Activated CD4-positive, alpha-beta T cell treated with anti-CD3 and anti-CD28 coated beads for 4 hours (primary cell): ENCODE measurements at places on chromosomes 16 and 17.

DNA sequence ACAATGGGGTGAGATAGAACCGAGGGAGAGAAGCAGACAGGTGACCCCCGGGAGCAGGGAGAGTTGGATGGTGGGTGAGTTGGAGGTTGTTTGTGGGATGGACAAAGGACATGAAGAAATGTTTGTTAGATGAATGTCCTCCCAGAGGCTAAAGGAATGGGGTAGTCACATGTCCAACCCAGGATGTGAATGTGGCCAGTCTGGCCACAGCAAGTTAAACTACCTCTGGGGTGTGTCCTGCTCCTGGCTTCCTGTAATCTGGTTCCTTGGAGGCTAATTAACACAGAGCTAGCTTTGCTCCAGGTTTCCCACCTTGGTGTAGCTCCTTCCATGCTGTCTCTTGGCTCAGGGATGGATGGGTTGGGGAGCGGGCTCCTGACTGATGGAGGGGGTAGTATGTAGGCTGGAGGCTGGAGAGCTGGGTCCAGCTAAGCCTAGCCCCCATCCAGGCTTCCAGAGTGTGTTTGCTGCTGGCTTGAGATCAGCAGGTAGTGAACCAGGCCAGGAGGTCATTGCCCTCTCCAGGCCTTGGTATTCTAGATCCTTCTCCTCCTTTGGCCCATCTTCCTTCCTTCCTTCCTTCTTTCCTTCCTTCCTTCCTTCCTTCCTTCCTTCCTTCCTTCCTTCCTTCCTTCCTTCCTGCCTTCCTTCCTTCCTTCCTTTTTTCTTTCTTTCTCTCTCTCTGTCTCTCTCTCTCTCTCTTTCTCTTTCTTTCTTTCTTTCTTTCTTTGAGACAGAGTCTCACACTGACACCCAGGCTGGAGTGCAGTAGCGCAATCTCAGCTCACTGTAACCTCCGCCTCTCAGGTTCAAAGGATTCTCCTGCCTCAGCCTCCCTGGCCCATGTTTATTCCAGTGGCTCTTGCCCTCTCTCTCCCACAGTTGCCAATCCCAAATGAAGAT, 28.0 kb upstream of the UBE2G1 start:
- DNase-seq = no peak

DNA sequence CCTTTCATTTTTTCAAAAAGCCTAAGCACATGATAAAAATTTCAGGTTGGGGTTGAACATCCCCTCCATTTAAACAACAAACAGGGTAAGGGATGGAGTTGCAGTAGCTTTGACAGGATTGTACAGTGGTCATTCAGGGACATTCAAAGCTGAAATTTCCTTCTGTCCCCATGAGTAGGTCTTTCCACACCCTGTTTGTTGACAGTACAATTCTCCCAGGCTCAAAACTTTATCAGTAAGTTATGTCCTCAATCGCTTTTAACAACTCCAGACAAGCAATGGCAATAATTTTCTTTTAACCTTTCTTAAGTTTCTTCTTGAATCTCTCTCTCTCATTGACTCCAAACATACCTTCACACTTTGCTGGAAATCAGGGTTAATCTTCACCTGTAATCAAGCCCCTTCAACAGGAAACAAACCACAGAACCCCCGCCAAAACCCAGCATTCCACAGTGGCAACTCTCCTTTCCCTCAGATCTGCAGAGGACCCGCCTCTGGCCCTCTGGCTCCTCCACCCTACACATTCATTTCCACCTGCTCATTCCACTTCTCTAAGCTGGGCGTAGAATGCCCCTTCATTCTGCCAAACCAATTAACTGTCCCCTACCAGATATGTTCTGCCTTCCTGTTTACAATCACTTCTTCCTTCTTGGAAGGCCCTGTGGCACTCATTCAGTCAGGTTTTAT, 20.7 kb downstream of the TXNDC11 start:
- no peak for DNase-seq

- DNase-seq = no peak
Observed at GRCh38 chr17:82389379-82389778, 17.8 kb downstream of the UTS2R start.

GRCh38 chr16:626787-627453, 3.9 kb upstream of the WFIKKN1 start:
- no peak for DNase-seq

DNA sequence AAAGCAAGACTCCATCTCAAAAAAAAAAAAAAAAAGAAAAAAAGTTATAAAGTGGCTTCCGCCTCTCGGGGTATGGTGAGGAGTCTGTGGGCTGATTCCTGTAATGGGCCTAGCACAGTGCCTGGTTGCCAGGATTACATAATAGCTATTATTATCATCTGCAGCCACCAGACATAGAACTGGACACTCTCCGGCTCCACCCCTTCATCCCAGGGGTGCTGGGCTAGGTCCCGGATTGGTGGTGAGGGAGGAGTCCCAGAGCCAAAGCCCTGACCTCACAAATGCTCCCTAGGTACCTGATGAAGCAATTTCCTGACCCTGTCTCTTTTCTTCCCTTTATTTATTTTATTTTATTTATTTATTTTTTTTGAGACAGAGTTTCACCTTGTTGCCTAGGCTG, 11.6 kb upstream of the ADGRG1 start:
- DNase-seq = no peak

GRCh38 chr17:81522491-81523401, 5.4 kb upstream of the FSCN2 start:
- no peak for DNase-seq

DNA sequence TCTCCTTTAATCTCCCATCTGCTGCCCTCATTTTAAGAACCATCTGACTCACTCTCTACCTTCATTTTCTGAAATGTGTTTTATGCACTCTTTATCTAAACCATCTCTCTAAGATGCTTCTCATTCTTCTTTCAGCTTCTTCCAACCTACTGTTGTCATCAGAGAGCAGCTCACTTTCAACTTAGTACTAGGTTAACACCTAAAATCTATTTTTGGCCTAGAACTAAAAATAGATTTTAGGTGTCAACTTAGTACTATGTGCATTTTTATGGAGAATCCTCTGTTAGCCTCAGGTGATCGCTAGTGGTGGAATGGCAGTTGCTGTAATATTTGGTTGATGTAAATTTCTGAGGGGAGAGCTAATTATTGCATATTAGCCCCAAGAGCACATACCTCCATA, 277.1 kb downstream of the KCNJ2 start:
- no peak for DNase-seq

DNA sequence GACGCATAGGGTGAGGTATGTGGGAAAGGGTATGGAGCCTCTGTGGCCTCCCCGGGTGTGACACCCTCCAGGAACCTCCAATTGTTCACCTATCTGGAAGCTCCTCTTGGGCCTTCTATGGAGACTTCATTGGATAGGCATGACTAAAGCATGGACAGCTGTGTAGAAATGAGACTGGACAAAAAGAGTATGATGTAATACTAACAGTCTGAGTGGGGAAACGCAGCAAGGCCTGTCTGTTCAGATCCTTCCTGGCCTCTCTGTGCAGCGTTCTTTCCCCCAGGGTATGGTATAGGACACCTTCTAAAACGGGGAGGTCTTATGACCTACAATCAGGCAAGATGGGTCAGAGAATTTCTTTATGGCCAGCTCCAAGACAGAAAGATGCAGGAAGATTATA, 30.7 kb upstream of the CCNF start:
- no peak for DNase-seq

DNA sequence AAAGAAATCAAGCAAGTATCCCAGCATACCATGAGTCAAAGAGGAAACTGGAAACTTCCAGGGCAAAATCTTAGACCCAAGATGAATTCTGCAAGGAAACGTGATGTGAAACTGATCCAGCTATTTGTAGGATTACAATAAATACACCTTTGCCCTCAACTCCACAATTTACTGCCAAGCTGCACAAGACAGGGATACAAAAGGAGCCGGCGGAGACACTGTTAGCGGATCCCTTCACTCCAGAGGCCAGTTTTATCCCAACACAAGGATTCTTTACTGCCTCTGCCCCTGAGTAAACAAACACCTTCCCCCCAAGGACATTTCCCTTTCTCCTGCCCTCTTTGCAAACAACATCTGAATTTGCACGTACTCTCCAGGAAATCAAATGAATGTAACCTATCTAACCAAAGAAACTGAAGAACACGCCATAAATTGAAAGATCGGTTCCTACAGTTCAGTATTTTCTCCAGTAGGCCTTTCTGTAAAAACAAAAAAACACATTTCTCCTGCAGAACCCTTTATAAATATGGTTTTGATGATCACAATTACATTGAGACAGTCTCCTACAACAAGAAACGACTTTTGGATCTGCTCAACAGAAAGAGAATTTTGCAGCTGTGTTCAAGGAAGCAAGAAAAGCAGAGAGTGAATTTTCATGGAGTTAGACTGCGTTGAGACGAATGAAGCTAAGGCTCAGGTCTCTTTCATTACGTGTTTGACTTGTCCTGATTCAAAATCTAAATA, 1.4 kb upstream of the CBX2 start:
- no peak for DNase-seq

- DNase-seq = no peak
Observed at GRCh38 chr17:39118674-39119419, 32.6 kb downstream of the PLXDC1 start.

GRCh38 chr16:11914210-11915113, 1.3 kb downstream of the GSPT1 start:
- DNase-seq = peak; percentile 44

DNA sequence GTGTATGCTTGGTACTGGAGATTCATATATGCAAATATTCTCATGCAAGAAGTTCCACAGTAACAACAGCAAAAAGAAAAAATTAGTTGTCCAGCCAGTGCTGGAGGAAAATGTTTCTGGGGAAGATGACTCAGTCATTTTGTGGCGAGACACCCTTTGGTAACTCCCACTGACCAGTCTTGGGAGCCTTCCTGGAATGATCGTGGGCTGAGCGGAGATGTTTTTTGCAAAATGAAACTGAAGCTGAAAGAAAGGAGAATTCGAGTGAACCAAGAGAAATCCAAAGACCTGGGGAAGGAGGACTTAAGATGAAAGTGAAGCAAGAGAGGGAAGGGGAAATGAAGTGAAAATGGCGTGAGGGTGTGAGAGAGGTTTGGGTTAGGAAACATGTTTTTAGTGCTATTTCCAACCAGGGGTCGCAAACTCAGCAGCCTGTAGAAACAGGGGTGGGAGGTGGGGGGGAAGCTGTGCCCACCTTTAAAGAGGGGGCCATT, 5.2 kb downstream of the ITPRIPL2 start:
- peak; percentile 22 for DNase-seq

- DNase-seq = no peak
Observed at GRCh38 chr17:61294777-61295176, 104.9 kb upstream of the TBX2 start.

GRCh38 chr17:3915581-3915994, 677 bp downstream of the P2RX1 start:
- DNase-seq = no peak

- DNase-seq = no peak
Observed at GRCh38 chr17:57985675-57985974, 2.4 kb downstream of the VEZF1 start.

DNA sequence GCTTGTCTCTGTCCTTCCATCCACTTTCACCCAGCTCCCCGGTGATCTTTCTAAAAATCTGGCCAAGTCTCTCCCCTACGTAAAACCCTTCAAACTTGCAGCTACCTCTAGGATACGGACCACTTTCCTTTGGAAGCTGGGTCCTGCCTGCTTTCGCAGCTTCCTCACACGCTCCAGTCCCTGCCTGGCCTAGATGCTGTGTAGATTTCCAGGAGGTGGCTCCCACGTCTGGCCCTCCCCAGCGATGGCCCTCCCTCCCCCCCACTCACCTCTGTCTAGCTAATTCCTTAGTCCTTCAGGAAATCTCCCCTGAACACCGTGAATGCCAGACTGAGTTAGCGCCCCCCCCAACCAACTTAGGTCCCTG, 579 bp upstream of the LRRC59 start:
- no peak for DNase-seq

DNA sequence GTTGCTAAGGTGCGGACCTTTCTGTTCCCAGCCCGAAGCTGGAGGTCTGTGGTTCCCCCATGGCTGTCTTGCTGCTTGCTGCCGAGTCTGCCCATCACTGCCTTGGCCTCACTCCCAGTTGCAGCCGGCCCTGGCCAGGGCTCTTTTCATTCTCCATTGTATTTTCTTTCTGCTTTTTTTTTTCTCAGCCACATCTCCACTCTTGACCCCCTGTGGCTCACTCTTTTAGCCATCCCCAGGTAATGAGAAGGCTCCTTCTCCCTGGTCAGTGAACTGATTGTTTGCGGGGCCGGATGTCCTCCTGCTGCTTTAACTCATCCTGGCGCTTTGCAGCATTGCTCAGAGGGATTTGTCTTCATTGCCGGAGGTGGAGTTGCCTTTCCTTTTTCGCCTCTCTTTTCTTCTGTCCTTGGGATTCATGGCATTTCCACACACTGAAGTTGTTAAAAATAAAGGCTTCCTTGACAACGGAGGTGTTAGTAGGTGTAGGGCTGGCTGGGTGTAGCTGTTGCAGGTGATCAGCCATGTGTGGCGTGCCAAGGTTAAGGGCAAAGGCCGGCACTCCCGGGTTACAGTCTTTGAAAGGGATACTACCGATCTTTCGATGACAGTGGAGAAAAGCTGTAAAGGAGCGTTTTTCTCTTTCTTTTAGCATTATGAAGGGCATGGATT, 34.1 kb downstream of the MAP2K6 start:
- DNase-seq = no peak

GRCh38 chr17:60396412-60396811, 4.5 kb upstream of the USP32 start:
- DNase-seq = no peak

DNA sequence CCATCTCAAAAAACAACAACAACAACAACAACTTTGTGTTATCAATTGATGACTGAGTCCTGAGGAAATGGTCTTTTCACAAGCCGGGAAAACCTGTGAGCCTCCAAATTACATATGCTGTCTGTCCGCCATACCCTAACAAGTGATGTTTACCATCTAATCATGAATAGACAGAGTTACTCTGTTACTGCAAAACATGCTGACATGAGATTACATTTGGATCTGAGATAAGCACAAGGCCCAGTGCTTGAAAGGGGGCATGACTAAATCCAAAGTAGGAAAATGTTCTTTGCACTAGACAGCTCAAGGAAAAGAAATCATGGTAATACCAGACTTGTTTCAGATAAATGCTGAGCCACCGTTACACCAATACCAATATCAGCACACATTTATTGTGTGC, 8.6 kb upstream of the ATXN1L start:
- DNase-seq = no peak

- no peak for DNase-seq
Observed at GRCh38 chr17:44311562-44312181, 3.3 kb downstream of the RUNDC3A start.

DNA sequence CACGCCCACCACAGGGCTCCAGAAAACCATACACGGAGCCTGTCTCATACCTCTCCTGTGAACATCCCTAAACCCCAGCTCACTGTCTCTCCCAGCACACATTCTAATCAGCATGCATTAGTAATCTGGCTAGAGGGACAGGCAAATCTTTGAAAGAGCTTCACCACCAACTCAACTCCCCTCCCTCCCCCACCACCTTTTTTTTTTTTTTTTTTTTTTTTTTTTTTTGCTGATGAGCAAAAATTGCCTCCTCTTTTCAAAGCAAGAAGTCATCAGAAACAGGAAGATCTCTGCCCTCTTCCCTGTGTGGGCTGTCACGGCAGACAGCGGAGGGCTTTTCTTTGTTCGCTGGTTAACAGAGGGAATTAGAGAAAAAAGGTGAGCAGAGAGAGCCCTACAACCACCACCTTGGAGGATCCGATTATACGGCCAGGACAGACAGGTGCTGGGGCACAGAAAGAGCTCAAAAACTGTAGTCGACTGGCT, 19.9 kb downstream of the GAS7 start:
- DNase-seq = no peak

GRCh38 chr17:8243827-8244226, 4.0 kb downstream of the CTC1 start:
- DNase-seq = peak; percentile 27

GRCh38 chr16:83717308-83717707, 90.5 kb upstream of the HSBP1 start:
- DNase-seq = no peak

GRCh38 chr17:64183815-64184214, 53.9 kb upstream of the ERN1 start:
- no peak for DNase-seq
